ENCODE measurements at places on chromosomes 2 and 18.

DNA sequence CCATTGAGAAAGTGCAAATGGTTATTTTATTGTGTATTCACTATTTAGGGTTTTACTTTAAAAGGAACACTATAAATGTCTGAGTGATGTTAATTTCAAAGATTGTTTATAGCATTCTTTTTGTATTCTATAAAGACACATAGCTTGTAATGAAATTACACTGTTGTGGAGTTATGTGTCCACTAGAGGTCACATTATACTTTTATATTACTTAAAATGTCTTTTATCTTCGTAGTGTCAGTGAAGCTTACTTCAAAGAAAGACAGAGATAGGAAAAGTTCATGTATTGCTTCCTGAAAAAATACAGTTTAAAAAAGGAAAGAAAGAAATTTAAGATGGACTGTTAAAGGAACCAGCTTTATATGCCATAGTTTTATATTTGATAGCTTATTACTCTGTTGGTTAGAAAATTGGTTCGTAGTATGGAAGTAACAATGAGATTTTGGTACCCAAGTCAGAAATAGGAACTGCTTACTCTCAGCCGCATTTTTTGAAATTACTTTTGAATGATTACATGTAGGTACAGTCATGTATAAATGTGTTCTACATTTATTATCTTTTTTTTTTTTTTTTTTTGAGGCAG lies 20.5 kb downstream of the APLF start:
- no peak for DNase-seq

DNA sequence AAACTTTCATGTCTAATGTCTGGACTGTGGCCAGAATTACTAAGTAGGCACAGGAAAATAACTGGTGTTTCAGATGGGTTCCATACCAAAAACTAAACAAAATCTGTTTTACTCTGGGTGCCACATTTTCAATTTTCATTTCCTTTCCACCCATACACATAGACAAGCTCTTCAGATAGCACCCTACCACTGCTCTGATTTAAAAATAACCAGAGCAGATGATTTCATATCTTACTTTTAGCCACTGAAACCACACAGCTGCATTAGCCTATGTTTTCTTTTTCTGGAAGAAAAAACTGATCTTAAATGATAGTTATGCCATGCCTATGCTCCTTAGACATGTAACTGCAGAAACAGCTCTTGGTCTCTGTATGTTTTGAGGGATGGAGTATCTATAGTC lies 647.6 kb downstream of the CPS1 start:
- no peak for DNase-seq

GRCh38 chr2:208311954-208312353 lies 45.9 kb downstream of the PIKFYVE start:
- DNase-seq = no peak

GRCh38 chr2:240798327-240798905 lies 21.6 kb downstream of the KIF1A start:
- no peak for DNase-seq

- no peak for DNase-seq
Observed at GRCh38 chr2:70688427-70688826, 79.6 kb downstream of the ADD2 start.

DNA sequence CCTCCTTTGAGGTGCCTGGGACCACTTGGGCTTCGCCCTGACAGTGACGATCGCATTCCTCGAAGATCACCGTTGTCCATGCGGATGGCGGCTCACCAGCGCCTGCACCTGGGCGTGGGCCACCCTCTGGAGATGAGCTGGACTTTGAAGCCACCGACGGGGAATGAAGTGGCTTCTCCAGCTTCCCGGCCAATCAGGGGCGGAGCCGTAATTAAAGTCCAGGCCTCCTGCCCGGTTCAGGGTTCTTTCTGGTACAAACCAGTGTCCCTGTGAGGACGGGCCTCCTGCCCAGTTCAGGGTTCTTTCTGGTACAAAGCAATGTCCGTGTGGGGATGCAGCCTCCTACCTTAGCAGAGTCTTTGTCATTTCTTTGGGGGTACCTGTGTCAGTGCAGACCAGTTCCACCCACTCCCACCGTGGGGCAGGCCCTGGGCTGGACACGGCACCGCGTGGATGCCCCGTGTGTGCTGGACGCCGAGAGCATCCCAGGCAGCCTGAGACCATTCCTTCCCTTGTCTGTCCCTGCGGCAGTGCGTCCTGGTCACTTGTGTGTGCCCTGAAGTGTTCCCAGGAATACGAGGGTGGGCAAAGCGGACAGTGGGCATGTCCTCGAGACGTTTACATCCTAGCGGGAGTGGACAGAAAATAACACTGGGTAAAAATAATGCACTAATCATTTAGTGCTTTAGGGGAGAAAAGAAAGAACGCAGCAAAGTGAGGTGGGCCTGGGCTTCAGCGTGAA lies 55.0 kb downstream of the KCNG2 start:
- no peak for DNase-seq

DNA sequence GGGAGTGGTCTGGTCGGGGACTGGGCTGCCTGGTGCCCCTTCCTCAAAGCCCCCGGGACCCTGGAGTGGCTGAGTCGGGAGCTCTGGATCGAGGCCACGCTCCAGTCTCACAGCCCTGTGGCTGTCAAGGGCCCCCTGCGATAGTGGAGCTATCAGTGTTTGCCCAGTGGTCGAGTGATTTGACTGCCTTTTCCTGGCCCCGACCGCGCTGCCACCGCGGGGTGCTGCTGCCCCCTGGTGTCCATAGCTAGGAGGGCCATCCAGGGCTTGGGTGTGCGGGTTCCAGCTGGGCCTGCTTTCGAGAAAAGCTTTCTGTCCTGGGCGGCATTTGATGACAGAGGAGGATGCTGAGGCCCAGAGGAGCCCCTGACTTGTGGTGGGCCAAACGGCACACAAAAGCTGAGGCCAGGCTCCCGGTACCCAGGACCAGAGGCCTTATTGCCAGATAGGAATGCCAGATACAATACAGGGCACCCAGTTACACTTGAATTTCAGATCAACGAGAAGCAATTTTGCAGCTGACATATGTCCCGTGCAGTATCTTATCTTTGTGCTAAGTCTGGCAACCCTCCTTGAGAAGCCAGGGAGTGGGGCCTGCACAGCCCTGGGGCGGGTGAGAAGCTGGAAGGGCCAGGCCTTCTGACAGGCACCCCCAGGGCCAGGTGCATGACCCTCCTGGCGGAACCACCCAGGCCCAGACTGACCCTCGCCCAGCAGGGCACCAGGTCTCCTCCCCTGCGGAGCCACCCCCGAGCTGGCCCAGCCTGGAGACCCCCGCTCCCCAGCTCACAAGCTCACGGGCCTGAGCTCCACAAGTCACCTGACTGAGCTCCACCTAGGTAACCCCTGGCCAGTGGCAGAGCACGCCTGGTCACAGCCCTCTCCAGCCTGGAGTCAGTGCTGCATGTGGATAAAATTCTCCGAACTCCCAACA lies 13.0 kb downstream of the ODC1 start:
- DNase-seq = peak; percentile 63

DNA sequence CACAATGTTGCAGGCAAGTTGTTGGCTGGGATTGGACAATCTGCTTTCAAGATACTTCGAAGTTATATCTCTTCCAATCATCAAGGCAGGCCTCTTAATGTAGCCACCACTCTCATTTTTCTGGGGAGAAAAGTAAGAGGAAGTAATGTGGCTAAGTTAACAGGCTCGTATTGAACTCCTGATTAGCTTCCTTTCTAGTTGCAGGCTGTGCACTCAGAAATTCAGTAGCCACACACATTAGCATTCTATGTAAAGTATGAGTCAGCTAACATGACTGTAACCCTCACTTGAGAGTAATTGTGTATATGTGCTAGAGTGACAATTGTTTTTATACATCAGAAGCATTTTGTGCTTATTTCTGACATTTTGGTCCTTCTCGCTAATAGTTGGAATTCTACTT lies 3.3 kb downstream of the TWSG1 start:
- DNase-seq = no peak

GRCh38 chr18:6843308-6843707 lies 113.8 kb downstream of the ARHGAP28 start:
- no peak for DNase-seq

DNA sequence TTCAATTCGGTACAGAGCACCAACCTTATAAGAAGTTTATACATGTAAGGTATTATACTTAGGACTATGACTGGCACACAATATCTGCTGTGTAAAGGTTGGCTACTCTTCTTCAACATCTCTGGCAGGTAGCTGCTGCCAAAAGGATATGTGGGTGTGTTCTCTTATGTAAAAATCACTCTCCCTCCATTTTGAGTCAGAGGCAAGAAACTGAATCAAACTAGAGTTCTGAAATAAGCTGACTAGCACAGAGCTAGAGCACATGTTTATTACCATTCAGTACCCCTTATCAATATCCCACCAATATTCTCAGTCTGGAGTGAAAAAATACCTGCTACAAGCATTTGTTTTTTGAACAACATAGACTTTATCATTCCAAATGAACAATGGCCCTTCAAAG lies 38.0 kb upstream of the PCBP1 start:
- DNase-seq = no peak

GRCh38 chr2:88161446-88162244 lies 8.5 kb upstream of the THNSL2 start:
- DNase-seq = no peak

- no peak for DNase-seq
Observed at GRCh38 chr18:63514888-63515678, 27.1 kb upstream of the SERPINB12 start.

DNA sequence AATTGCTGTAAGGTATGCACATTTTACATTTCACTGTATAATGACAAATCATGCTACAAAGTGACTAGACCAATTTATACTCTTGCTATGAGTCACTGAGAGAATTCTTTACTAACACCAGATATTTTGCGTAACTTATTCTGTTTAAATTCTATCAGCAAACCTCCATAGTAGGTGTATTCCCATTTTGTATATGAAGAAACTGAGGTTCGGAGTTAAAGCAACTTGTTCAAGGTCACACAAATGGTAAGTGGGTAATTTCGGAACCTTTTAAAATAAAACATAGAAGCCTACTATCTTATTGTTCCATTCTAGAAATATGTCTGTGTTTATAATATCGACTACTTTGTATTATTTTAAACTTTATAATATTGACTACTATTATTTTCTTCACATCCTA lies 15.9 kb upstream of the CPS1 start:
- no peak for DNase-seq

DNA sequence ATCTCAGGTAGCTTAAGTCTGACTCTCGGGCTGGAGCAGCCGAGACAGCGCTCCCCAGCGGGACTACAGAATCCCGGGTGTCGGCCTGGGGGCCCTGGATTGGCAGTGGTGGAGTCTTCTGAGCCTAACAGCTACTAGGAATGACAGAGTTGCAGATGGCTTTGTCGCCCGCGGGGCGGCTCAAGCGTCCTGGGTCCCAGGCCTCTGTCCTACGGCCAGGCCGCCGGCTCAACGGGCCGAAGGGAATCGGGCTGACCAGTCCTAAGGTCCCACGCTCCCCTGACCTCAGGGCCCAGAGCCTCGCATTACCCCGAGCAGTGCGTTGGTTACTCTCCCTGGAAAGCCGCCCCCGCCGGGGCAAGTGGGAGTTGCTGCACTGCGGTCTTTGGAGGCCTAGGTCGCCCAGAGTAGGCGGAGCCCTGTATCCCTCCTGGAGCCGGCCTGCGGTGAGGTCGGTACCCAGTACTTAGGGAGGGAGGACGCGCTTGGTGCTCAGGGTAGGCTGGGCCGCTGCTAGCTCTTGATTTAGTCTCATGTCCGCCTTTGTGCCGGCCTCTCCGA lies 8.8 kb downstream of the SIX2 start:
- no peak for DNase-seq

GRCh38 chr2:103005393-103005792 lies 243.6 kb downstream of the TMEM182 start:
- no peak for DNase-seq

DNA sequence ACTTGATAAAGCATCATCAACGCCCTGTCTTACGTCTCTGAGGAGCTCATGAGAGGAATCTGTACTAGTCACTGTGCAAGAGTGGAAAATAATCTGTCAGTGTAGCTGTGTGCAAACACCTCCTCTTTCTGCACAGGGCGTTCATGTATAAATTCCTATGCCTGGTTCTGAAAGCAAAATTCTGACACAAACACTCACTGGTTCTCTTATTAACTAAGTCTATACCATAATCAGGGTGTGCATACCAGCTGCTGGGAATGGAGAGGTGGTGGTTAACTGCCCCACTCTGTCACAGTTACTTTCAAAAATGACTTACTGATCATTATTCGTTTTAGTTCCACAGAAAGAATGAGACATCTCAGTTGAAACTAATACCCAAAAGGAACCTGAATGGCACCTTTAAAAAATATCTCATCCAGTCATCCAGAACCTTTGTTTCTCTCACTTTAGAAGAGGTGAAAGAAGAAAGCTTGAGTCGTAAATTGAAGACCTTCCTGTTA lies 35.7 kb downstream of the STK39 start:
- peak; percentile 51 for DNase-seq

DNA sequence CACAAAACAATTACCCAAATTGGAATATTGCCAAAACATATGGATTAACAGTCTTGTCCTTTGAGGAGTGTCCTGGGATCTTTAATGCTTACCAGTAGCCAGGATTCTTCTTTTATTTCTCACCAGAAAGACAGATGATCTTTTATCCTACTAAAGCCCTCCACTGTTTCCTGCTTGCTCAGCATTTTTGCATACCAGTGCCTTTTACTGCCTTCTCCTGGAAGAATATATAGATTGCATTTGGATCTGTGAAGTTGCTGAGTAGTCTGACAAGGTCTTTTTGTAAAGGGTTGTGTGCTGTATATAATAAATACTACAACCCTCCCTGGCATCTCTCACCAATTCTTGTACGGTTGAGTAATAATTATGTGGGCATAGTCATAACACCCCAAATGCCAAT lies 652.2 kb downstream of the LRRTM4 start:
- DNase-seq = no peak

GRCh38 chr18:51339856-51340255 lies 142.4 kb upstream of the MEX3C start:
- no peak for DNase-seq

DNA sequence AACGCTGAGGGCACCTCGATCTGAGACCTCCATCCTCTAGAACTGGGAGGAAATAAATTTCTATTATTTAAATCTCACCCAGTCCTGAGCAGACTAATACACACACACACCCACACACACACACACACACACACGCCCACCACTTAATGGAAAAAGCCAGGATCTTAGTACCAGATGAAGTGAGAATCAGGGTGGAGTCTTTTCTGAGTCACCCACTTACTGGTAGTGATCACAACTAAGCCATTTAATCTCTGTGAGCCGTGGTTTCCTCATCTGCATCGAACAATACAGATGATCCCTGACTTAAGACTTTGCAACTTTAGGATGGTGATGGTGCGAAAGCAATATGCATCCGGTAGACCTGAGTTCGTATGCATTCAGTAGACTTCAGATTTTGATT lies 18.6 kb downstream of the THNSL2 start:
- DNase-seq = no peak

- no peak for DNase-seq
Observed at GRCh38 chr2:173058673-173059072, 17.0 kb upstream of the MAP3K20 start.

Data from activated CD4-positive, alpha-beta T cell treated with anti-CD3 and anti-CD28 coated beads, Interleukin-2, amount 50 U/mL, for 24 hours (primary cell).